ENCODE measurements at places on chromosomes 6 and 20. TPM values are rescaled to one million over a fixed set of nuclear protein-coding genes. Genes with fewer than 3 reads are reported as not detected.

TMC2 gene
- polyA plus RNA-seq = 0.66 TPM

KIF25 gene
- polyA plus RNA-seq = not detected

GNL1 gene
- polyA plus RNA-seq = 32.1 TPM

L3MBTL3 gene
- 47.6 TPM for polyA plus RNA-seq

CAGE1 gene
- not detected for polyA plus RNA-seq

TNXB gene
- 3.6 TPM for polyA plus RNA-seq

ALDH8A1 gene
- 6.9 TPM for polyA plus RNA-seq

OCSTAMP gene
- not detected for polyA plus RNA-seq

IPCEF1 gene
- 3.9 TPM for polyA plus RNA-seq

HLA-DOA gene
- polyA plus RNA-seq = not detected

NR2E1 gene
- 0.50 TPM for polyA plus RNA-seq

EYS gene
- 0.38 TPM for polyA plus RNA-seq

MARCKS gene
- 369 TPM for polyA plus RNA-seq

NOTCH4 gene
- polyA plus RNA-seq = 5.7 TPM

ELOVL4 gene
- 47.9 TPM for polyA plus RNA-seq

SLC22A1 gene
- 1.4 TPM for polyA plus RNA-seq

ENPP3 gene
- polyA plus RNA-seq = not detected

PRPH2 gene
- not detected for polyA plus RNA-seq

MPIG6B gene
- not detected for polyA plus RNA-seq

ZSCAN12 gene
- 20.3 TPM for polyA plus RNA-seq

MYMX gene
- not detected for polyA plus RNA-seq

LGSN gene
- polyA plus RNA-seq = not detected

RSPH4A gene
- 11.0 TPM for polyA plus RNA-seq

LAMA2 gene
- 0.12 TPM for polyA plus RNA-seq

TRIM40 gene
- polyA plus RNA-seq = not detected

REM1 gene
- not detected for polyA plus RNA-seq

MYB gene
- 2.9 TPM for polyA plus RNA-seq

GMDS gene
- polyA plus RNA-seq = 11.4 TPM

SLC13A3 gene
- polyA plus RNA-seq = 8.3 TPM

SH3BGRL2 gene
- 22.7 TPM for polyA plus RNA-seq

LTB gene
- not detected for polyA plus RNA-seq

EFCAB8 gene
- polyA plus RNA-seq = not detected

KCNK16 gene
- not detected for polyA plus RNA-seq

AHI1 gene
- polyA plus RNA-seq = 54.7 TPM

KHDRBS2 gene
- polyA plus RNA-seq = 28.5 TPM

NEDD9 gene
- polyA plus RNA-seq = not detected

SIRT5 gene
- polyA plus RNA-seq = 15.9 TPM

SLC22A3 gene
- not detected for polyA plus RNA-seq

GLP1R gene
- polyA plus RNA-seq = not detected

SDHAF4 gene
- 28.2 TPM for polyA plus RNA-seq

EPHA7 gene
- polyA plus RNA-seq = 17.4 TPM

PHF10 gene
- polyA plus RNA-seq = 42.9 TPM

TINAG gene
- polyA plus RNA-seq = not detected

MAPK14 gene
- polyA plus RNA-seq = 18.2 TPM

RNF144B gene
- polyA plus RNA-seq = 0.15 TPM

All from neural cell (in vitro differentiated cells).